ENCODE measurements at places on chromosomes 7 and 10.
A peak's percentile ranks its signal among the peaks of the same experiment; 100 is the strongest.

GRCh38 chr10:46540412-46541016 is 15.9 kb downstream of the GPRIN2 start:
- DNase-seq: no peak

GRCh38 chr10:78960316-78960800 is 108.4 kb upstream of the ZMIZ1 start:
- DNase-seq: peak; percentile 30

DNA sequence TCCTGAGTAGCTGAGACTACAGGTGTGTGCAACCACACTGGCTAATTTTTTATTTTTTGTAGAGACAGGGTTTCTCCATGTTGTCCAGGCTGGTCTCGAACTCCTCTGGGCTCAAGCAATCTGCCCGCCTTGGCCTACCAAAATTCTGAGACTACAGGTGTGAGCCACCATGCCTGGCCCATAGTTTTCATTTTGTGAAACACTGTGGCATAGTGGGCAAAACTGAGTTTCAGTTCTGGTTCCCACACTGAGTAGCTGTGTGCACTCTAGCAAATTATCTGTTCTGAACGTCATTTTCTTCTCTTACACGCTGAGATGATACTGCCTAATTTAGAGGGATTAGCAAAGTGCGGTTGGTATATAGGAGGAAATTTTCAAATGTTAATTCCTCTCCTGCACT is 13.5 kb downstream of the ATP5MK start:
- no peak for DNase-seq

DNA sequence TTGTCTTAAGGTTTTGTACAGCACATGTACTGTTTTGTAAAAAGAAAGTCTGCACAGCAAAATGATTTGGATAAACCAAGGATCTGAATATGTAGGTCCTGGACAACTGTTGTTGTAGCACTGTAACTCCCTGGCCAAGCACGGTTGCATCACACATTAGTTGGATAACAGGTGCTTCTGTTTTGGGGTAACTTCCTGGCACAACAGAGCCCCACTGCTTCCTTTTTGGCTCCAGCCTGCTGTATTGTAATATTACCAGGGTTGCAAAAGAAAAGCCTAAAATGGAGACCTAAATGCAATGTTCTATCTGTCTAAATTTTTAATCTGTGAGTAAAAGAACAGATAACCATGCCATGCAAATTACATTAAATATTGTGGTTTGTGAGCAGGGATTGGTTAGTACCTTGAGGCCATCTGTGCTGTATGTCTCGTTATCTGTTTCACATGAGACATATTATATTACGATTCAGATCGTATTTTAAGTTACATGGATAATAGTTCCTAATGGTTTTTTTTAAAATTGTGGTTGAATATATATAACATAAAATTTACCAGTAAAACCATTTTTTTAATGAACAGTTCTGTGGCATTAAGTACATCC is 27.5 kb upstream of the WAC start:
- no peak for DNase-seq

DNA sequence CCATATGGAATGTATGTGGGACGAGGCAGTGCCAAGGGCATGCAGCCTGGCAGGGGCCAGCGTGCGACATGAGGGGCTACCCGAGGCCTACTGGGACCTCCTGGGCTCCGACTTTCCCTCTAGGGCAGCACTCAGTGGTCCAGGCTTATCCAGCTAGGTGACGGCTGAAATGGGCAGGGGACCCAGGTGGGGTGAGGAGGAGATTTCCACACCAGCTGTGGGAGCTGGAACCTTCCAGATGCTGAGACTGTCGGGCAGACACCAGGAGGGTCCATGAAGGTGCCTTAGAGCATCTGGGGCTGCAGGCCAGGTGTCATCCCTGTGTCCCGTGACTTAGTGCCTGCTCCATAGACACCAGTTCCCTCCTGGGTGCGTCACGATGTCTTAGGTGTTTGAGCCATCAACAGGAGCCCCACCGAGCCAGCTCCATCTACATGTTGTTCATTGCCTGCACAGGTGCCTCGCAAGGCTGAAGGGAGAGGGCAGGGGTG is 13.4 kb downstream of the ZNF316 start:
- no peak for DNase-seq
